ENCODE measurements at places on chromosomes 3 and 15.

- DNase-seq: no peak
Observed at GRCh38 chr3:119856695-119857094, 74.8 kb downstream of the NR1I2 start.

- no peak for DNase-seq
Observed at GRCh38 chr3:48715174-48715800, 1.7 kb downstream of the IP6K2 start.

- DNase-seq: no peak
Observed at GRCh38 chr15:99686290-99686689, 46.9 kb downstream of the LYSMD4 start.

DNA sequence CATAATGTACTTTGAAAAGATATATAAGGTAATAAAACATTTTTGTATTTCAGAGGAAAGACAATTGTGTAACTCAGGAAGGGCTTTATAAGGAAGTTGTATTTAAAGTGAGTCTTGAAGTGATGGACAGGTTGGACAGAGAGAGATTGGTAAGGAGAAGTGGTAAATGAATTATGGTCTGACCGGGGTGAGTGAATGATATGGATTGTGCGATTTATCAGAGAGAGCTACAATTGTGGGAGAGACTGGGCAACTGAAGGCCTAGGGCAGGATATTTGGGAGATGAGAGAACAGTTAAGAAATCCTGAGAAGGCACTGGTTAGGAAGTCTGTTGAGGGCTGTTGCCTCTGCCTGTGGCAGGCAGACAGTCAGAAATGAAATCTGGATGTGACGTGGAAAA is 14.8 kb downstream of the IL1RAP start:
- no peak for DNase-seq

- no peak for DNase-seq
Observed at GRCh38 chr3:100968932-100969906, 24.0 kb downstream of the ABI3BP start.

DNA sequence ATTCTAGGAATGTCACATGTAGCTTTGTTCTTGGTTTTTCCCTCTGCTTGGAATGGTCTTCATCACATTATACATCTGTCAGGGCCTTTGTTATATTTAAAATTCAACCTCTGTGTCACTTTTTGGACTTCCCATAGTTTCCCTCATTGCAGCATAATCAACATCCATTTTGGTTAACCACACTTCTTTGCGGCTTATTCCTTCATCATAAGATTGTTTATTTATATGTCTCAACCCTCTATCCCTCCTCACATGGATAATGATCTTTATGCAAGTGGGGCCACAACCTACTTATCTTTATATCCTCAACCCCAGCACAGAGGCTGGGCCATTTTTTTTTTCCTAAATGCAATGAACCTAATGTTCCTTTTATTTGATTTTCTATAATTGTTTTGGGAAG is 260.0 kb upstream of the THBS1 start:
- DNase-seq: no peak

DNA sequence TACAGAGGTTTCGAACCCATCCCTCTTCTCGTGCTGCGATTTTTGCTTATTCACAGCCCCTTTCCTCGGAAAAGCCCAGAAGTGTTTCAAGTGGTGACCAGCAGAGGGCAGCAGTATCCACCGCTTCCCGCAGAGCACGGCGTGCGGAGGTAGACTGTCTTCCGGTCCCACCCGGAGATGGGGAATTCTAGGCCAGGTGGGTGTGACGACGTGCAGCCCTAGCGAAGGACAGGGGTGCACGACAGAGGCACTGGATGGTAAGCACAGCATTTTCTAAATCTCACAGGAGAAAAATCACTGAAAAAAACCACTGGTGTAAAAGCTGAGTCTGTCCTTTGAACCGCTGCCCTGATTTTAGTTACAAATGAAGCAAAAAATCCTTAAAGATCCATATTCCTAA is 7.4 kb upstream of the PSMD6 start:
- DNase-seq: peak; percentile 20

DNA sequence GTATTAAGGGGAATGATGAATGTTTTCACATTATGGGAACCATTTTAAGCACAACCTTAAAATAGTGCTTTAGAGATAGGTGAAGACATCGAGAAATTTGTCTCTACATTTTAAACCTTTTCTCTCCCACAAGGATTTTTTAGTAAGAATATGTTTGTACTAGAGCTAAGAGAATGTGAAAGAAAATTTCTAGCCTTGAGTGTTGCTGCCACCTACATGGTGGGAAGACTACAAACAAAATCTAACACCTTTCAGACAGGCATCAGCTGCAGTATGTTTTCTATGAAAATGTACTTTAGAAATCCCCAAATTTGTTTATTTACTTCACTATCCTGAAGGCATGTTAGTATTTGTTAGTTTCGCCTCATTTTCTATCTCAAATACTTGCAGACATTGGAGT is 247.4 kb downstream of the WDR72 start:
- DNase-seq: no peak

DNA sequence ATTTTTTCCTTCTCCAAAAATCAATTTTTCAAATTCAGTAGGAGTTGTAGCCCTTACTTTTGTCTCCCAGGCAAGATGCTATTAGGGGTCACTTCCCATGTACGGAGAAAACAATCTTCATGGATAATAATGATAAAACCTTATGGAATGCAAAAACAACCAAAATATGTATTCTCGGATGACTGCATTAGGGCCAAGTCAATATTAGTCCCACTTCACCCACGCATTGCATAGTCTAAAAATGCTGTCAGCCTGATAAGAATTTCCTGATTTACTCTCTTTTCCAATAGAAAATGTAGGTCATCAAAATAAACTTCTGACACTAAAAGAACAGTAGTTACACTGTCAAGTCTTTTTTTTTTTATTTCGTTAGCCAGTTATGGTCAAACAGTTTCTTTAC is 2.7 kb downstream of the VGLL3 start:
- DNase-seq: no peak

- DNase-seq: no peak
Observed at GRCh38 chr3:136428167-136428566, 178.0 kb downstream of the PCCB start.

DNA sequence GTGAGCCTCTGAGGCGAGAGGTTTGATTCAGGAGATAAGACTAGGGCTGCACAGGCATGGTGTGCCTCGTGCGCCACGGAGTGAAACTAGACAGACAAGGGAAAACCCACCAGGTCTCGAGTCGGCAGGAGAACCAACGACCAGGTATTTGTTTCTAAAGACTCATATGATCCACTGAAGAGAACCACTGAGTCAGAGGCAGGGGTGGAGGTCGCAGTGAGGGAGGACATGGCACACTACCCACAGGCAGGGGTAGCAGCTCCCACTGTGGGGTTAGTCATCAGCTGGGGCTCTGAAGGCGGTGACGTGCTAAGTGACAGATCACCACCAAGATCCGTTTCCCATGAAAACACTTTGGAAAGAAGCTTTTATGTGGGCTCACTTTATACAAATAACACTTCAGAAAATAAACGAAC is 45.7 kb downstream of the CHSY1 start:
- DNase-seq: no peak

DNA sequence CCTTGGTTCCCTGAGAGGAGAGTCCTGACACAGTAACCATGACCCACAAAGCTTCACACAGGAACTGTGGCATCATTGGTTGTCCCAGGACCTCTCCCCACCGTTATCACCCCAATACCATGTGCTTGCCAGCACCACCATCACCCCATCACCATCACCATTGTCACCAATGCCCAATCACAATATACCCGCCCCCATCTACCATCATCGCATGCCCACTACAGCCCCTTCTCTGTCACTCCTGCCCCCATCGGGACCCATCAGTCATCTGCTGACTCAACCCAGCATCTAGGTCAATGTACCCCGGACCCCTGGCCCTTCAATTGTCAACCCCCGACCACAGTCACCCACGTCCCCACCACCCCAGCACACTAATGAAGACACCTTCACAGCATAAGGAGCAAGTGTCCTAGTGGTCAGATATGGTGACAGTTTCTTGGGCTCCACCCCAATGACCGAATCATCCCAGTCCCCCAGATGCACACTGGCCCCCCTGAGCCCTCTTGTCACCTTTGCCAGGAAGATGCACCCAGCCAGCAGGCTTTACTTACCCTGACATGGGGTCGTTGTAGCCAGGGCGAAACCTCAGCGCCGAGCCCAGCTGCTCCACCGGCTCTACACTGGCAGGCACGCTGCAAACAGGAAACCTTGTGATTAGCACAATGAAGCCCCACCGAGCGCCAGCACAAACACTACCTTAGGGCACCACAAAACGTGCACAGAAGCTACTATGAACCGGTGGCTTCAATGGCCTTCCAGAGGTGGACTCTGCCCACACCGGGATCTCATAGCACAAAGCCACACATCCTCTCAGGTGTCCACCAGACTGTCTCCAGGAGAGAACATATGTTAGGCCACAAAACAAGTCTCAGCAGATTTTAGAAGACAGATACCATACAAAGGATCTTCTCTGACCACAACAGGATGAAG is 25.1 kb downstream of the SHISA5 start:
- no peak for DNase-seq

GRCh38 chr3:25036633-25037032 is 391.4 kb upstream of the RARB start:
- no peak for DNase-seq

DNA sequence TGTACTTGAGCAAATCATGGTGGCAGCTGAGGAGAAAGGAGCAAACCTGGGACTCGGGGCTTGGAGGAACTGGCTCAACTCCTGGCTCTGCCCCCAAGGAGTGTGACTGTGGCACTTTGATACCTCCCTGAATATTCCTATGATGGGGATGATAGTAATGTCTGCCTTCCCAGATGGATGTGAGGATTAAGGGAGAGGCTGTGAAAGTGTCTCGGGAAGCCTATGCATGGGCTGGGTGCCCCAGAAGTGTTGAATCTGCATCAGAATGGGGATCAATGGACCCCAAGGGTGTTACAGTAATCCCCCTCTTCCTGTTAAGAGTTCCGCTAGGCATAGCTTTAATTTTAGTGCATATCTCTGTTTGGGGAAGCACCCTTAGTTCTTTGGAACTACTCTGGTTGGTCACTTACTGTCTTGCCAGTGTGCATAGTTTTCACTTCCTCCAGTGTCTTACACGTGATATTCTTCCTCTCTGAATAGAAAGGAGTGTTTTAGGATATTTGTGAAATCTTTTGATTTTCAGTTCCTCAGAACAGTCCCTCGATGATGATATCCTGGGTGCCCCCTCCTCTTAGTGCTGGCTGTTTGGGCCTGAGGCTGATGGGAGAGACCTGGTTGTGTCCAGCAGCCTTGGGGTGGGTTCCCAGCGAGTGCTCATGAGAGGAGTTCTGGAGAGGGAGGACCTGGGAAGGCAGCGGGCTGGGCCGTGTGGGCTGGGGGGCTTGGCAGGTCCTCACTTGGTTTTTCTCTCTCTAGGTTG is 97.5 kb downstream of the CHDH start:
- DNase-seq: no peak

DNA sequence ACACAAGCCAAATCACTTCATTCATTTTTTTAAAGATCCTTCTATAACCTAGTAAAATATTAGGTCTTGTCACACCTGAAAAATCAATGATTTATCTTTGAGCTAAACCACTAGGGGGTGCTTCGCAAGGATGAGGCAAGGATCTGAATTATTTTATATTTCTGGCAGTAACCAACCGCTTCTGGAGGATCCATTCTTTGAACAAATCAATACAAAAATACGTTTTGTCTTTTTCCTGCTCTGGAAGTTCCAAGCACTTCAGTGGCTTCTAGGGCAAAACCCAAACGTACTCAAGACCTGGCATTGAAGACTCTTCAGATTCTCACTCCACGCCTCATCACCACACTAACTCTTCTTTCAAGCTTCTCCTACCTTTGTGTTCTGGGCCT is 486 bp downstream of the LSG1 start:
- DNase-seq: no peak

DNA sequence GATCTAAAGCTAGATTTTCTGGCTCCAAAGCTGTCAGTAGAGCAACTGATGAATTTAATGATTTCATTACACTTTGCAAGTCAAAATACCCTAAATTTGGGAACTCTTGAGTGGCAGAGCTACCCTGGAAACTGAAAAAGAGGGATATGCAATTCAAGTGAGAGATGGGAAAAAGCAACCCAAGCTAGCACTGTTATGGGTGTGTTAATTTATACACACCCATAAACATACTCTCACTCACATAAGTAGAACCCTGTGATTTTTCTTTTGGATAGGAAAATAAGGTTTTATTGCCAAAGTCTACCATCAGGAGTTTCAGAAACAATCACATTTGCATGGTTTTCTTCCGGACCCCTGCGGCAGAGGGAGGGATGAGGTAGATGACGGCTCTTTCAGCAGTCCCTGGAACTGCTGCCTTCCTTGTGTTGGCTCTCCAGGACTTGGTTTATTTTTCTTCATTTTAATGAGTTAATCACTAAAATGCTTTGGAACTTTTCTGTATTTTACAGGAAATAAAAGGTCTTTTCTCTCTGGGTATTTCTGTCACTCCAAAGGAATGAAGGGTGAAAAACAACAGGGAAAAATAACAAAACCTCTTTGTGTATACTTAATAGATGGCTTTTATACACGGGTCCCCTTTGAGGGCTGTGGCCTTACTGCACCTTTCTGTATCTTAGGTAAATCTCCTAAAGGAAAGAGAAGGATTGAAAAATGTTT is 63.8 kb downstream of the TTC23 start:
- DNase-seq: no peak

- no peak for DNase-seq
Observed at GRCh38 chr15:61951949-61952348, 108.3 kb downstream of the VPS13C start.

- DNase-seq: no peak
Observed at GRCh38 chr3:42509111-42509510, 6.7 kb downstream of the VIPR1 start.

GRCh38 chr3:4744405-4745234 is 234.6 kb upstream of the BHLHE40 start:
- no peak for DNase-seq

DNA sequence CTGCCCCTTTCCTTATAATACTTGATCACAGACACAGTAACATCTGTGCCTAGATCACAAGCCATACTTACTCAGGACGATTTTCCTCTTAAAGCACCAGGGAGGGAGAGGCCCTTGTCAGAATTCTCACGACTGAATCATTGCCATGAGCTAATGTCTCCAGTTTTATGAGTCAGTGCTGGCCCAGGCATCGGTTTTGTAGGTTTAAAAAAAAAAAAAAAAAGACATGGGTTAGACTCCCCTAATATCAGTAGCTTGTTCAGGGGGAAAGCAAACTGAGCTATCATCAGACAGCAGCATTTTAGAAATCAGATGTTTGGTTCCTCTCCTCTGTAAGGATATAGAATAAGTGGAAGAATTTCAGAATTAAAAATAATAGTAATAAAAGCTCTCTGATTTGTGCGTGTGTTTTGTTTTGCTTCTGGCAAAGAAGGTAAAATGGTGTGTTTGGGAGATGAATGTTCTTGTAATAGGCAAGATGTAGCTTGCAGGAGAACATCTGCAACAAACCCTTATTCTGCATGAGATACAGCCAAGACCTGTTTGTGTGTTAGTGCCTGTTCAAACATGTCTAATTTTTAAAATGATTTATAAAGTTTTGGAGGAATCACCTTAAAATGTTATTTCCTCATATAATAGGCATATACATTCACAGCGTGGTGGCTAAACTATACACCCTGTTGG is 193.6 kb downstream of the TP63 start:
- DNase-seq: no peak

- no peak for DNase-seq
Observed at GRCh38 chr3:83230841-83231240, 1469.4 kb upstream of the GBE1 start.

GRCh38 chr3:46206282-46207015 is 1.7 kb downstream of the CCR1 start:
- DNase-seq: no peak
